ENCODE measurements at places on chromosomes 5 and 9.

DNA sequence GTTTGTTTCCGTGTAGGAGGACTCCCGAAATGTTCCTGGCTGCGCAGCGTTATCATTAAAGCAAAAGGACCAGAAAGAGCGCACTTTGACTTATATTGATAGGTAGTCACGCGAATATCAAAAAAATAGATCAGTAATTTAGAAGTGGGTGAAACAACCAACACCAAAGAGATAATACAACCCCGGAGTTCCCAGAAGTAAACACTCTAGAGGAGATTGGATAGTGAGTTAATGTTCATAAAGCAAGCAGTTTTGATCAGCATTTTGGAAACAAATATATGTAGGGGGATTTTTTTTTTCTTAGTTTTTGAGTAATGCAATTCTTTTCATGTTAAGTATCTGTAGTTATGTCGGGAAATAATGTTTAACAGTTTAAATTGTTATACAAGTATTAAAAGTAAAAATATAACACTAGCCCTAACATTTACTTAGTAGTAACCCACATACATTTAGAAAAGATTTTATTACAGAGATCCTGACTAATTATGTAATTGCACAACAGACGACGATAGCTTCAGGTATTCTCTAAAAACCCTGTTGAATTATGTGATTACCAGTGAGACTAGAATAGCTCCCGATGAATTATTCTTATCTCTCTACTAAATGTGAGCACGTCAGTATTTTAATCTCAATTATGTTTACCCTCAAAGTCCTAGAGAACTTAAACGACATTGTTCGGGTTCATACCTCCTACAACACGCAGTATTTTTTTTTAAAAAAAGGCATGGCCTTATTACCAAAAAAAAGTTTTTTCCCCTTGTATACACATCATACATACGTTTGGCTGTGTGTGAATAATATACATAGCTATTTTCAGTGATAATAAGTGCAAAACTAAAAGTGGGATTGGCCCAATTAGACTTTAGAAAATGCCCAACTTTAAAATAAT lies 9.4 kb upstream of the NFIB start:
- DNase-seq, result no peak

- DNase-seq, result no peak
These were observed 17.7 kb downstream of the ANGPTL2 start for GRCh38 chr9:127104581-127105311.

DNA sequence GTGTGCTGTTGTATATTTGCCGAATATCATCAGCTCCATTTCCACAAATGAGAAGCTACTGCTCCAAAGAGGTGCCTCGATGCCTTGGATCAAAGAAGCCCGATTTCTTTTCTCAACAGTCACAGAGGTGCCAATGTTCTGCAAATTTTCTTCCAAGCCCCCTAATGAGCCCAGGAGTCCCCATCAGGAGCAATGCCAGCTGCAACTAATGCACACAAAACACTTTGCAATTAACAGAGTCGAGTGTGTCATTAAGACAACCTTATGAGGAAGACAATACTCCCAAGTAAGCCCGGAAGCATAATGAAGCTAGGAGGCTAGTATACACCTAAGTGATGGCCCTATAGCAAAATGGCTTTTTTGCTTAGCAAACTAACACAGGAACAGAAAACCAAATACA lies 247.0 kb downstream of the TRIM32 start:
- DNase-seq, result no peak

DNA sequence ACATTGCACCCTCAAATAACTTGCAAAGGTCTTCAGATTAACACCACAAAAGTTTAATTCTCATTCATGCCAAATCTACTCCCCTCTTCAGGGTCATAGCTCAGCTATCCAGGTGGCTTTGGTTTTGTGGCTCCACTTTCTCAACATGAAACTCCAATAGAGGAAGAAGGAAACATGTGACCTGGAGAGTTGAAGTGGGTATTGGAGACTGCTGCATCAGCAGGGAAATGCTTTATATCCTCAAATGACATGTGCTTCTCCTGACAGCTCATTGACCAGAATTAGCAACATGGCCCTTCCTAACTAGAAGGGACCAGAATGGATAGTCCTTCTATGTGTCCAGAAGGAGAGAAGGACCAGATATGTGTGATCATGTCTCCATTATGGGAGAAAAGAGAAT lies 73.6 kb downstream of the TLR4 start:
- no peak for DNase-seq

DNA sequence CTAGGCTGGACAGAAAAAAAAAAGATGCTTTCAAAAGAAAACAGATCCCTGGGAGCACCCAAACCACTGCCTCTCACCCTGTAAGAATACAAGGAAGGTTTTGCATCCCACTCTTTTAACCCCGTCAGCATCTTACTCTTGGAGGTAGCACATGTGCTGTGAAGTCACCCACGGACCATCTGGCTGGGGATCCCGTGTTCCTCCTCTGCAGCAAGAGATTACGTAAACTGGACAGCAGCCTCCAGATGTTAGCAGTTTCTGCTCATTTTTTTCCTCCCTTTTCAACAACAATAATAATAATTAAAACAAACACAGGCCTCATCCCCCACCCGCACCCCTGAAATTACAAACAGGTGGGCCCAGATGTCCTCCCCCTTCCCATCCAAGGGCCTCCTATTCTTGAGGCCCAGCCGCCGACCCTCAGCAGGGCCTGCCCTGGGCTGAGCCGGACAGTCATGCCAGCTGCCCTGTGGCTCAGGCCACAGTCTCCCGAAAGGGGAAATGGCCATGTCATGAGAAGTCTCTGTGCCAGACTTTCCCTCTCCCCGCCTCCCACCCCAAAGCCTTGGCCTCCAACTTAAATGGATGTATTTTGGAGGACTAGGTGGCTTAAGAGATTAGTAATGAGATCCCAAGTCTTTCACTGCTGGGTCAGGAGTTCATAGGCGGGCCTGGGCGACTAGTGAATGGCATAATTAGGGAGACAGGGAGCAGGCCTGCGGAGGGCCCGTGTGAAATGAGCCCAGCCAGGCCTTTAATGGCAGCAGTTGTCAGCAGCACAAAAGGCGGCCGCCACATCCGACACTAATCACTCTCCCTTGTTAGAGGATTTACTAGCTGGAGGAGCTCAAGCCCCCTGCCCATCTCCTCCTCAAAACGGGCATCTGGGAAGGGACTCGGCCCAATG lies 165.1 kb downstream of the PAPPA start:
- no peak for DNase-seq

DNA sequence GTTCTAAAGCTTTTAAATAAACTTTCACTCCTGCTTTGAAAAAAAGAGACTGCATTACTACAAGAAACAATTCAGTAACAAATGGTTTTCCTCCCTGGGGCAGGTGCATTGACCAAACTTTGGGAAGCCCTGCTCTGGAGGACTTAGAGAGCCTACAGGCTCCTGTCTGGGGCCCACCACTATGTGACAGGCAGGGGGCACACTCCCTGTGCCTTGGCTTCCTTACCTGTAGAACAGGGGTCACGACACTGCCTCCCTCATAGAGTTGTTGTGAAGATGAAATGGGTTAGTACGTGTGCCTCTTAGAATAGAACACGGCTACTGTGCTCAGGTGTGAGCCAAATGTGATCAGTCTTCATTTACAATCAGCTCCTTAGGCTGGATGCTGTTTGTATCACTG lies 130.1 kb downstream of the GPBP1 start:
- DNase-seq, result no peak

DNA sequence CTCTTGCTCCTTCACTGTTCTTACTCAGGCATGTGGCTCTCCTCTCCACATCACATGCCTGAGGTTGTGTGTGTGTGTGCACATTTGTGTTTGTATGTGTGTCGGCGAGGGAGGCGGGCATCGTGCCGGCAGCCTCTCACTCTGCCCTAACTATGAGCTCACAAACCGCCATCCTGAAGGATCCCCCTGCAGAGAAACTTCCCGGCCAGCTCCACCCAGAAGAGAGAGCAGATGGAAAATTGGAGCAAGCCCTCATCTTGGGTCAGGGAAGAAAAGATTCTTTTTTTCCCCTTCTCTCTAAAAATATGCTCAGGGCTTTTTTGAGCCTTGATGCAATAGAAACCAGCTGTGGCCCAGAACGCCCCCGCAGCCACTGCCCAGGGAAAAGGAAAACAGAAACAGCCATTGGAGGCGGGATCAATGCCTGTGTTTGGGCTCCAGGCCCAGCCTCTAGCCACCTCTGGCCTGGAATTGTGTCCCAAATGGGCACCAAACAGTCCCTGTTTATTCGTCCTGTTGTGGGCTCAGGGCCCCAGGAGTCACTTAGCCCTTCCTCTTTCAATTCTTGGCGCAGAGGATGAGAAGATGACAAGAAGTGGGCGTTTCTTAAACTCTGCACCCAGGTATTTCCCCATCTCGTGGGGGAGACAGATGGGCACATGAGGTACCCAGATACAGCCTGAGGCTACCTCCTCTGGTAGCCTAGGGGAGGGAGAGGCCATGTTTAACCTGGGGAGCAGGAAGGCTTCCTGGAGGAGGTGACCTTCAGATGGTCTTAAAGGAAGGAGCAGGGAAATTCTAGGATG lies 151.5 kb downstream of the RGS3 start:
- DNase-seq, result no peak

DNA sequence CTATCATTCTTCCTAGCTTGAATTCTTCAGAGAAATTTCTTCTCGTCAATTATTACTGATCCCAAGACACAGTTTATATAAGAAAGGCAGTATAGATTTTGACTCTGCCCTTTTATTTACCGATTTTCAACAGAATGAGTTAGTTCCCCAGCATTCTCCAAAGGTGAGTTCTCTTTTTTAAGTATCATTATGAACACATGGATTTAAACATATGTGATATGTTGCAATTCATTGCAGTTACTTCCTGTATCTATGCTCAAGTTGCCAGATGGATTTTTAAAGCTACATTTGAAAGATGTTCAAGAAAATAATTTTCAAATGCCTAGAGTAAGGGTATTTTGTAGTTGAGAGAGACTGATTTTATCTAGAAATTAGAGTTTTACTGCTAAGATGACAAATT lies 8.4 kb downstream of the WDR41 start:
- DNase-seq, result no peak

DNA sequence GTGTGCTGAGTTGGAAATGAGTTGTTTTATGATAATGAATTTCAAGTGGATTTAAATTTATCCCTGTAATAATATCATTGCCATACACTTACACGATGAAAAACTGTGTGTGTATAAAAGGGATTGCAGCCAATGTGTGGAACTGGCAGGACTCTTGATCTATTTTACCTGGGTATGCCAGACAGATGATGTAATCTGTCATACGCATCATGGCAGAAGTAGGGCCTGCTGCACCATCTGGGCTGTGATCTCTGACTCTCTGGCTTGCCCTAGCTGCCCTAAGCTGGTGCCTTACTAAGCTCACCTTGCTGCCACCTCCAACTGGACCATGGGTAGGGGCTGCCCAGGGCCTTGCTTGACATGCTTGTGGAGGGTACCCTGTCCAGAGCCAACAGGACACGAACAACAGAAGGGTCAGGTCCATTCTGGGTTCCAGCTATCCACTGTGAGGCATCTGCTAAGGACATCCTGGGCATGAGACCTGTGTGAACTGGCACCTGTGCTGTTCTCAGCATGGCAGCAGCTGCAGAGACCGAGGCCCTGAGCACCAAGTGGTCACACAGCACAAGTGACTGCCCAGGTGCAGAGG lies 184.2 kb downstream of the FSTL4 start:
- no peak for DNase-seq

- DNase-seq, result no peak
These were observed 82.0 kb downstream of the SIL1 start for GRCh38 chr5:139116100-139116655.

DNA sequence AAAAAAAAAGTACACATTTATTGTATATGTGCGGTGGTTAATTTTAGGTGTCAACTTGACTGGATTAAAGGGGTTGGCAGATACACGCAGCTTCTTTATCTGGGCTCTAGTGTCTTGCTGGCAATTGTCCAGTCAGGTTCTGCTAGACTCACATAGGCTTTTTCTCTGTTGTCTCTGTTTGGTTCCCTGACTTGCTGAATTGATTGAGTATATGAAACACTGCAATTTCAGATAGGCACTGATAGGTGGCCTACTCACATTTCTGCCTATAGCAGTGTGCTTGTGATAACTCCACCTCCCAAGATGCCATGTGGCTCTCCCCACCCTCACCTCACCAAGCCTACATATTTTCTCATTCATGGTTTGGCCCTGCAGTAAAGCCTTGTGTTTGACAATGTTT lies 52.5 kb downstream of the AOPEP start:
- DNase-seq, result no peak

- no peak for DNase-seq
These were observed 19.6 kb upstream of the C5orf47 start for GRCh38 chr5:173969167-173970049.

GRCh38 chr5:58640011-58640410 lies 57.1 kb downstream of the RAB3C start:
- no peak for DNase-seq

DNA sequence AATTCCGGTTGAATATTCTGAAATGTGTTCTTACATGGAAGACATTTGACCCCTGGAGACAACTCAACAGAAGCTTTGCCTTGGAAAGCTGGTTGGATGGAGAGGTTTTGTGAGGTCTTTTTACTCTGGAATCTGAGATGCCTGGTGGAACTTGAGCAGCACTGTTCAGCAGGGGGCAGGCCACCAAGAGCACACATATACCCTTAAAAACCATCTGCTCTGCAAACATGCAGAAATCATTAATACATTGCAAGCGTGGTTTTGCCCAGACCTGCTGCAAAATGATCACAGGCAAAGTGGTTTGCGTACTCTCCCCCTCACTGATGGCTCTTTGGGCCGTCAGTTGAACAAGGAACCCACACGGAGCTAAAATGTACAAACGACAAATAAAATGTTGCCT lies 32.8 kb upstream of the DAP start:
- DNase-seq, result no peak

DNA sequence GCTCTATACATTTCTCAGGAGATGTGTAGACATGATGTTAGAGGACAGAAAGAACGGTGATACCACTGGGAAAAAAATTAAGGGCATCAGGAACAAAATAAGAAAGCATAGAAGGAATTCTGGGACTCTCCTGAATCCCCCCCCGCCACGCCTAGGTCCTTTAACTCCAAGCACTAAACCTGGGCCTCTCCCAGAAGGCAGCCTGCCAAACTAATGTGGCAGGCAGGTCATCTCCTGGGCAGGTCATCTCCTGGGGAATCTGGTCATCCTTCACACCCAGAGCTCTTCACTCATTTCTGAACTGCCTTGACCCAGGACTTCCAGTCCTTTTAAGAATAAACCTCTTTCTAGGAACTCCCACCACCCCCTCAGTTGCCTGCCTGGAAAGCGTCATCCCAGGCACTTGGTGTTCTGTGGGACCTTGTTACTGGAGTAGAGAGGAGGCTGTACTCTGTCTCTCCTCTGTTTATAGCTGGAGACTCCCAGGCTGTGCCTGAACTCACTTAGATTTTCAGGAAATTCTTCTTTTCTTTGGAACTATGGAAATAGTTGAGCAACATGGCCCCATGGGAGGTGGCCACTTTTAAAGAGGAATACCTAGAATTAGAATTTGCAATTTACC lies 24.1 kb downstream of the PSAT1 start:
- DNase-seq, result no peak

GRCh38 chr5:157108976-157109375 lies at the start of gene HAVCR2:
Gene HAVCR2, minus strand, starts transcription at chr5:157109044. Its CDS starts 61 bp downstream, at chr5:157108983.
- DNase-seq, result no peak

DNA sequence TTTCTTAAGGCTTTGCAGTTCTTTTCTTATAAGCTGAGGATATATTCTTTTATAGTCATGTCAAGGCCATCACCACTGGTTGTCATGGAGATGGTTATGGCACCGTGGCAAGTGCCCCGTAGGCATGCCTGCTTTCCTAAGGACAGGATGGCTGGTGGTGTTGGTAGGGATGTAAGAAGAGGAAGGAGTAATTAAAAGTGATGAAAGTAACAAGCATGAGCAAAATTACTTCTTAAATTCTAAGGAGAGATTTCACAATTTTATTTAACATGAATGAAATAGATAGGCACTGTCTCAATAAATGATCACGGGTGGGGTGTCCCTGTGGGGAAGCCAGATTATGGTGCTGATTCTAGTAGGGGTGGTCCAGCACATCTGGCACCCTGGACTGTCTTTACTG lies 290.2 kb upstream of the KLF4 start:
- DNase-seq, result no peak

All from stimulated activated CD8-positive, alpha-beta memory T cell treated with anti-CD3 and anti-CD28 coated beads, Interleukin-15, amount 100 ng/mL, for 24 hours (primary cell).